Stimulated activated CD4-positive, alpha-beta T cell treated with anti-CD3 and anti-CD28 coated beads, Interleukin-4, amount 100 ng/mL, for 48 hours (primary cell): ENCODE measurements at places on chromosomes 2 and 18.

DNA sequence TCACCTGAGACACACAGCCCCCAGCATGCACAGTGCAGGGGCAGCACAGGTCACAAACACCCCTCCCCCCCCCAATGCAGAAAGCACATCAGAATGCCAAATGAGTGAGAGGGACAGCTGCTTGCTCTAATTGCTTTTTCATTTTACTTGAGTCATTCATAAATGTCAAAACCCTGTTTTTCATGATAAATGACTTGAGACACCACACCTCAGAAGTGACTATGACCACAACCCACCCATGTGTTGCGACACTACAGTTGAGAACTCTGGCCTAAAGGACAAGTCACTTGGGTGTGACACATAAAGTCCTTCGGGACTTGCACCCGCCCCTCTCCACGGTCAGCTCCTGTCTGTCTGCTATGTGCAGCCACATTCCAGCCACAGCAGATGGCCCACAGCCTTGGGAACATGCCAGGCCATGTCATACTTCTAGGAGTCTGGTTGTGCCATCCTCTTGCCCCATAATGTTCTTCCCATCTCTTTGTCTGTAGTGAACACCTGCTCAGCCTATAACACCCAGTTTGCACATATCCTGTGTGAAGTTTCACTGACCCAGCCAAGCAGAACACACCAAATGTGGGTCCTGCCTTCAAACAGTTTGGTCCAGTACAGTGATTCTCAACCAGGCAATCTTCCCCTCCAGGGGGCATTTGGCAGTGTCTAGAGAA lies 30.2 kb upstream of the RIOK3 start:
- DNase-seq: no peak

GRCh38 chr2:37550190-37550589 lies 121.3 kb downstream of the CDC42EP3 start:
- no peak for DNase-seq

GRCh38 chr2:237732790-237733381 lies 65.7 kb upstream of the RBM44 start:
- DNase-seq: no peak

GRCh38 chr2:144505245-144505831 lies 14.6 kb downstream of the ZEB2 start:
- DNase-seq: no peak

- no peak for DNase-seq
Observed at GRCh38 chr2:235006461-235006860, 54.6 kb downstream of the SH3BP4 start.

GRCh38 chr2:15991231-15991630 lies 50.9 kb downstream of the MYCN start:
- no peak for DNase-seq

DNA sequence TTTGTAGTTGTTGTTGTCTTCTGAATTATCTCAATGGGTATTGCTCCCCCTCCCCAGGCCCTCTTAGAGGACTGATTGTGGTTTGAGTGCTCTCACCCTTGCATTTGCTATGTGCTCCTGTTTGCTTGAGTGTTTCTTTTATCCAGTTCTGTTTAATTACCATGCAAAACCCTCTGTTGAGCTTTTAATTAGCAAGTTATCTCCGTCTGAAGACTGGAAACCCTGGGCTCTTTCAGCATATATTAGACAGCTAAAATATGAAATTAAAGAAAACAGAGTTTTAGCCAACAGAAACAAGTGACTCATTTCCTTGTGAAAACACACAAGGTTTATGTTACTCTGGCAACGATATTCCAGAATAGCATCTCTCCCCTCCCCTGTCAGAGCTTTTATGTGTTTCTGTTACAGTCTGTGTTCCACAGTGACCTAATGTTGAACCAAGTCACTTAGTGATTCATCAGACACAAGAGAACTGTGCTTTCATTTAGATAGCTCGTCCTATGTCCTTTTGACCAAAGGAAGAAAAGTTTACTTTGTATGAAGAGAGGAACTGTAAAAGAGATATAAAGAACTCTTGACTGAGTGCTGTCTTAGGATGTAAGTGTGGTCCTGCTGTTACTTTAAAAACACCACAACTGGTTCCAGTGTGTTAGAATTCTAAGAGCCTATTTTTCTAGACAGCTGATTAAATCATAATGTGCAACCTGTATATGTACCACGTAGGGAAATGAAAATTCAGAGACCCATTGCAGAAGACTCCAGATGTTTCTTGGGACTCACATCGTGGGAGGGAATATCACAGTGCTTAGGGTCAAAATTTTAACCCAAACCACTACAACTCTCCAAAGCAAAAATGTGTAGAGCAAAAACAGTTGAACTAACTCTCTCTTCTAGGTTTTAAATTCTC lies 172.8 kb upstream of the RBMS1 start:
- no peak for DNase-seq

DNA sequence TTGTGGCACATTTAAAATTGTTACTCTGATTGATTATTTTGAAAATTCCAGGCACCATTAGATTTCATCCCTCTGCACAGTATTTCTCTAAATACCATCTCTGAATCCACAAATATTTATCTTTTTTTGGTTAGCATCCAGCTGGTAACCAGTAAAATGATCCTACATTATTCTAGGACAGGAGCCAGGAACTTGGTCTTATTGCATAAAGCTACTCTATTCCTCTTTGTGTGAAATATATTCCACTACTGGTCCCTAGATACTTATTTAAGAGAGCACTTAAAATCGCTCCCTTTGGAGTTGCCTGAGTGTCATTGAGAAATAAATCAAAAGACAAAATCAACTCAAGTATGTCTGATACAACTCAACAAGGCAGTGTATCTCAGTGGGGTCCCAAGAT lies 7.4 kb upstream of the MBOAT2 start:
- DNase-seq: no peak

DNA sequence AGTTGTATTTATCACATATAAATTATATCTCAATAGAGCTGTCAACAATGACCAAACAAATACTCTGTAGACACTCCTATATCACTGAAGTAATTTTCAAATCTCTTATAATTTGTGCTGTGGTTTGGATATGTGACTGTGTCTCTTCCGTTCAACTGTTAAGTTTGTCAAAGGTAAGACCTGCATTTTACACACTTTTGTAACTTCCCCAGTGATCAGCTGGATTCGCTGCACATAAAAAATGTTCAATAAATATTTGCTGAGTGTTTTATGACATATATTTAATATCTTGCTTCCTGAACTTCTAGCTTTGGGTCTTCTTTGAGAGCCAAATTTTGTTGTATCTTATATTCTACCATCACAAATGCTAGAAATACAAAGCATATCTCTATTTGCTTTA lies 57.3 kb upstream of the ROCK1 start:
- DNase-seq: no peak

DNA sequence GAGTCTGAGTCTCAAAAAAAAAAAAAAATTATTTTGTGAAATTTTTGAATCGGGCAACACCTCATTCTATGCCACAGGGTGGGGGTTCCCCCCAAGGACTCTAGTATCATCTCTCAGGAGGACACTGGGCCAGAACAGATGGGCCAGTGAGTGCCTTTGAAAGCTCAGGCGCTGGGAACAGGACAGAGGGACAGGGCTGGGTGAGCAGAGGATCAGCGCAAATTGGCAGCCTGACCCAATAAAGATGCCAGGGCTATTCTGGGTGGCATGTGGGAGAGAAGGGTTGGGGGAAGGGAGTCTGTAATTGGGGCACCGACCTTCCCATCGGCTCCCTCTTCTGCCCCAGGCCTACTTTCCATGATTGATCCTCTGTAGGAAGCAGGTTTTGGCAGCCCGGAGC lies 44.0 kb downstream of the KIF3C start:
- DNase-seq: no peak

DNA sequence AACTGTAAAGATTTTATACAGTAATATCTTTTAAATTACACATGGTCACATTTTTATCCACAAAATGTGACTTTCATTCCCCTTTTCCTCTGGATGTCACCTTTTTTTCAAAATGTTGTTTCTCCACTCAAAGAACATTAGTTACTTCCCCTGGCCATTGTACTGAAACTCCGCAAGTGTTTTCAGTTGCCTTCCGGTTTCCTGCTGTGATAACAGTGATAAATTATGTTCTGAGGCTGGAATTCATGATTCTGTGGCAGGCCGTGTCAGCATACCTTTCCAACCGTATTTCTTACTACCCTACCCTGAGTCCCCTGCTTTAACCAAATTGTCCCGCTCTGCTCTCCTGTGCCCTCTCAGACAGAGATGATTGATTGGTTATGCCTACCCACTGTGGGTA lies 53.5 kb downstream of the MGAT5 start:
- DNase-seq: no peak

DNA sequence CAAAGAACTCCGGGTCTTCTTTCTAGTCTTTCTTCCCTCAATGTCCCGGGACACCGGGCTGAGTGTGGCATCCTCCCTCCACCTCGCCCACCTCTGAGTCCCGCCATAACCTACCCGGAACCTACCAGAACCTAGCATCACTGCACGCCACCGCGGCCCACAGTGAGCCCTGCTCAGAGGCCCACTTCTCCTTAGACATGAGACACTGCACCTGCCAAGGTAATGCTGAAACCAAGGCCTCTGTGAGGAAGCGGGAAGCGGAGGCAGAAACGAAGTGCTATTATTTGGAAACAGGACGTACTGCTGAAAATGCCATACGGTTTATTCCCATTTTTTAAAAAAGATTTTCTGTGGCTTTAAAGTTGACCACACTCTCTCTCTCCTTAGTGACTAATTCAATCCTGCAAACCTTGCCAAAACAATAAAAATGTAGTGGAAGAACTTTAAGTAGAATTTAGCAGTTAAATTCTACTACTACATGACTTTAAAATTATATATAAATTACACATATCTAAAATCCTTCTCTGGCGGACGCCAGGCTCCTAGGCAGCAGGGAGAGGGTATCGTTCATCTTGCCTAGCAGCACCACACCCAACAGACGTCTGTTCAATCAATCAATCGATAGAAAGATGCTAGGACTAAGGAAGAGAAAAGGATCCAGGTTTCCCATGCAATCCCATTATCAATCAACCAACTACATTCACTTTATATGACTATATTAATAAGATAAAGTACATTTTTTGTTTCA lies 82.0 kb downstream of the ZNF516 start:
- no peak for DNase-seq

GRCh38 chr2:235737840-235738239 lies 244.0 kb downstream of the AGAP1 start:
- no peak for DNase-seq

- DNase-seq: peak; percentile 96
Observed at GRCh38 chr2:96157649-96158553, 12.7 kb upstream of the DUSP2 start.

DNA sequence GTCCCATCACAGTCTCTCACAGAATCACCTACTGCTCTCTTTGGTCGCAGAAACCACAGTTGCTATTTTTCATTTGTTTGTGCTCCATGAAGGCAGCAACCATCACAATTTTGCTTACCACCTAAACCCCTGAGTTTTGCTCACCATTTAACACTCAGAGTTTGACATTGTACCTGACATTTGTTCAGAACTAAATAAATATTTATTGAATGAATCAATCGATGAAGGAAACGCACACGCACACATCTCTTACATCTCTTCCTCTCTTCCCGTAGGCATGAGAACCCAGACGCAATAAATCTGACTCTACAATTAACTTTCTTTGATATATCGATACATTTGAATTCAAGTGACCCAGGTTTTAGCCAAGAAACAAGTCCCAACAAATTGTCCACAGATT lies 105.5 kb upstream of the RNF152 start:
- DNase-seq: no peak

DNA sequence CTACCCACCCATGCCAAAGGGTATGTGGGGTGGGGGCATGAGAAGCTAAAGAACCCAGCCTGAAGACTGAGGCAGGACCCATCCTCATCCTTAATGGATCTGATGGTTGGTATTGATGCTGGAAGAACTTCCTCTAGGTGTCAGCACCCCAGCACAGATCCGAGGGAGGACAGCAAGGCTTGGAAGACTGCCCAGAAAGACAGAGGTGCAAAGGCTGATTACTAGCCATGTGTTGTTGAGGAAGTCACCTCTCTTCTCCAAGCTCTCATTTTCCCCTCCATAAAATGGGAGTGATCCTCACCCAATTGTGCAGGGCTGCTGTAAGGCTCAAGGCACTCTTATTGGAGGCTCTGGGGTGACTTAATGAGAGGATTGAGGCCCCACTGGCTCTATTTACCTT lies 256.5 kb downstream of the CELF4 start:
- DNase-seq: no peak
